ENCODE measurements at places on chromosomes 7 and 10. TPM values are rescaled to one million over a fixed set of nuclear protein-coding genes. Genes with fewer than 3 reads are reported as not detected.

Gene FEZF1
- not detected for total RNA-seq

Gene TMEM184A
- not detected for total RNA-seq

Gene NEURL1
- total RNA-seq = 1.1 TPM

Gene GIMAP8
- 8.0 TPM for total RNA-seq

Gene LRRN3
- total RNA-seq = 1.7 TPM

Gene LRIT1
- not detected for total RNA-seq

Gene NPC1L1
- 0.10 TPM for total RNA-seq

Gene H2BK1
- 3.8 TPM for total RNA-seq

Gene BMS1
- 10.9 TPM for total RNA-seq

Gene UMAD1
- 21.5 TPM for total RNA-seq

Gene VPS37D
- 0.64 TPM for total RNA-seq

Gene IQUB
- not detected for total RNA-seq

Gene AGAP5
- total RNA-seq = 9.8 TPM

DNA sequence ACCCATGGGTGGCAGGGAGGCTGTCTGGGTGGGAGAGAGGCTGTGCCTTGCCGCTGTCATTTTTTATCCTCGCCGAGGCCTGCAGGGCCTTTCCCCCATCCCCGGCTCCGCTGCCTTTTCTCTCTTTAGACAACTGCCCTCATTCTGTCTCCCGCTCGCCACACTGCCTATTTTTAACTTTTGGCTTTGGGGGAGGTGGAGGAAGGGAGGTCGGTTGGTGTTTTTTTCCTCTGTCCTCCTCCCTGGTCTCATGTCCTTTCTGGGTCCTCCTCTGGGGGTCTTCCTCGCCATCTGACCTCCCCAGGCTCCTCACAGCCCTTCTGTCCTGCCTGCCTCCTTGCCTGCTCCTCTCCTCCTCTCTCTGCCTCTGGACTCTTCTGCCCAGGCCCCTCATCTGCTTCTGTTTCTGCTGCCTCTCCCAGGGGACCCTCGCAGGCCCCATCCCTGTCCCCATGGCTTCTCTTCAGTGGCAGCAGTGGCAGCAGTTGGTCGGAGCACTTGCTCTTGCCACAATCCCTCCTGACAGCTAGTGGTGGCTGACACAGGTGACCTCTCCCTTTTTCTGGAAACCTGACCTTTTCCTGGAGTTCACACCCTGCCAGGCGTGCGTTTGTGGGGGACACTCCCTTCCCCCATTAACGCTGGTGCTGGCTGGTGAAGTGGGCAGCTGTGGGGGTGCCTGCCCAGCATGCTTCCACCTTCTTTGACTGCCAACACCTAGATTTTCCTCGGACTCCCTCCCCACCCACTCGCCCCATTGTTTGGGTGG lies 19.5 kb upstream of the PCBD1 start:
- no peak for DNase-seq
- H3K27ac ChIP-seq = no peak overlapping the region
- H3K4me3 ChIP-seq = no peak overlapping the region
- H3K4me1 ChIP-seq = no peaks in the 10 kb centered on the region

GRCh38 chr7:148700661-148701064 lies 2.0 kb downstream of the CUL1 start:
- H3K27me3 ChIP-seq = no peaks in the 10 kb centered on the region
- no peaks in the 10 kb centered on the region for H3K36me3 ChIP-seq
- peaks cover 42% of the 10 kb centered on the region for H3K4me1 ChIP-seq
- peak overlapping the region; percentile 94 for H3K4me3 ChIP-seq
- DNase-seq = peak; percentile 27

GRCh38 chr7:157841773-157842370 lies 505.1 kb downstream of the DNAJB6 start:
- H3K27ac ChIP-seq = no peak overlapping the region
- DNase-seq = no peak
- H3K36me3 ChIP-seq = no peaks in the 10 kb centered on the region
- H3K4me1 ChIP-seq = no peaks in the 10 kb centered on the region
- no peak overlapping the region for H3K4me3 ChIP-seq

DNA sequence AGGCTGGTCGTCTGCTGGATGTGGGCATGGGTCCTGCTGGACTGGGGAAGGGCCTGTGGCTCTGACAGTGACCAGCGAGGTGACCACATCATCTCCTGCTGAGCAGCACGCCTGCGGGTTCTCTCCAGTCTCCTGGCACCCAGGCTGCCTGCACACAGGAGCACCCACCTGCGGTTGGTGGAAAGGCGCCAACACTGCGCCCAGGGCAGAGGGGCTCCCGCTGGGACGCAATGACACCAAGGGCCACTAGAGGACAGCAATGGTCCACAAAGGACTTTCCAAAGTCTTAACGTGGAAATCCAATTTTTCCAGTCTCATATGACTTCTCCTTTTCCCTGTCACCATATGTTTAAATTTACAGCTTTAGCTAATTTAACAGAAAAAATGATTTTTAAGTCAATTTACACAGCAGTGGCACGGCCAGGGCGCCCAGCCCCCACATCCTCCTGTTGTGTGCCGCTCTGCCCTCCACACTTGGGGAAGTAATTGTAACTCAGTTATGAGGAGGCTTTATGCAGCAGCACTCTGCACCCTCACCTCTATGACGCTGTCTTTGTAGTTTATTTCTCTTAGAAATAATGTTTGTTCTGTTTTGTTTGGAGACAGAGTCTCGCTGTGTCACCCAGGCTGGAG lies 38.1 kb downstream of the CFAP46 start:
- no peaks in the 10 kb centered on the region for H3K4me1 ChIP-seq
- H3K4me3 ChIP-seq = no peak overlapping the region
- no peaks in the 10 kb centered on the region for H3K36me3 ChIP-seq

GRCh38 chr7:38977685-38978084 lies at the start of gene POU6F2:
TSS of gene POU6F2 (plus strand) at chr7:38977909. CDS start at chr7:38977954, 45 bp downstream.
- no peak within 1 kb of the TSS for H3K27ac ChIP-seq
- peaks cover 9% of the 10 kb centered on the region for H3K27me3 ChIP-seq
- H3K4me1 ChIP-seq = no peaks in the 10 kb centered on the region
- DNase-seq = no peak
- H3K4me3 ChIP-seq = no peak within 1 kb of the TSS

- DNase-seq = no peak
- no peaks in the 10 kb centered on the region for H3K36me3 ChIP-seq
- no peak overlapping the region for H3K27ac ChIP-seq
- no peak overlapping the region for H3K4me3 ChIP-seq
Observed at GRCh38 chr7:55140221-55140940, 121.6 kb downstream of the EGFR start.

- no peak overlapping the region for H3K4me3 ChIP-seq
- H3K4me1 ChIP-seq = no peaks in the 10 kb centered on the region
- no peak overlapping the region for H3K27ac ChIP-seq
Observed at GRCh38 chr7:24718431-24718831, 38.8 kb downstream of the GSDME start.

DNA sequence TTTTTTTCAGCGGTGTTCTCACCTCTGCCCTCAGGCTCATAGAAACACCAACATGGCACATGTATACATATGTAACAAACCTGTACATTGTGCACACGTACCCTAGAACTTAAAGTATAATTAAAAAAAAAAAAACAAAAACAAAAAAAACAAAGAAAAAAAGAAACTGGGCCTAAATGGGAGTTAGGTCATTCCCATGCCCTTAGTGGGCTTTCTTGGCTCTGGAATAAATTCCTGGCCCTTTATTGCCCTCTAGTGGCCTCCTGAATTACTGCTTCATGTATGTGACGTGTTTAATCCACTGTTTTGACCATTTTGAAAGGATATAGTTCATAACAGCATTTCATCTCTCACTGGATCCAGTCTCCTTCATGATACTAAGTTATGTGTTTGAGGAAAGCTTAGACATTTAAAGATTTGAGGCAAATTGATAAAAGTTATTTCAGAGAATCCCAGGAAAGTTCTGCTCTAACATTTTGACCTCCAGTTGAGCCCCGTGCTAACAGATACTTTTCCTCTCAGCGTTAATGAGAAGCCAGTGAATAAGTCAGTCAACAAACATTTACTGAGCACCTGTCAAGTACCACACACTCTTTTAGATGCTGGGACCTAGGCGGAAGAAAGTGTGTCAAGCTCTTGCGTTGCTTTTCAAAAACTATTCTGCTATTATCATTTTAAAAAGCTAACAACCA lies 54.7 kb upstream of the SYPL1 start:
- no peaks in the 10 kb centered on the region for H3K36me3 ChIP-seq
- H3K27me3 ChIP-seq = peaks cover 3% of the 10 kb centered on the region
- H3K4me1 ChIP-seq = no peaks in the 10 kb centered on the region
- no peak overlapping the region for H3K4me3 ChIP-seq
- peak; percentile 59 for DNase-seq

GRCh38 chr10:2246747-2247146 lies 509.4 kb upstream of the ADARB2 start:
- no peak for DNase-seq
- H3K36me3 ChIP-seq = no peaks in the 10 kb centered on the region
- H3K27me3 ChIP-seq = no peaks in the 10 kb centered on the region
- H3K4me3 ChIP-seq = no peak overlapping the region
- no peaks in the 10 kb centered on the region for H3K4me1 ChIP-seq

DNA sequence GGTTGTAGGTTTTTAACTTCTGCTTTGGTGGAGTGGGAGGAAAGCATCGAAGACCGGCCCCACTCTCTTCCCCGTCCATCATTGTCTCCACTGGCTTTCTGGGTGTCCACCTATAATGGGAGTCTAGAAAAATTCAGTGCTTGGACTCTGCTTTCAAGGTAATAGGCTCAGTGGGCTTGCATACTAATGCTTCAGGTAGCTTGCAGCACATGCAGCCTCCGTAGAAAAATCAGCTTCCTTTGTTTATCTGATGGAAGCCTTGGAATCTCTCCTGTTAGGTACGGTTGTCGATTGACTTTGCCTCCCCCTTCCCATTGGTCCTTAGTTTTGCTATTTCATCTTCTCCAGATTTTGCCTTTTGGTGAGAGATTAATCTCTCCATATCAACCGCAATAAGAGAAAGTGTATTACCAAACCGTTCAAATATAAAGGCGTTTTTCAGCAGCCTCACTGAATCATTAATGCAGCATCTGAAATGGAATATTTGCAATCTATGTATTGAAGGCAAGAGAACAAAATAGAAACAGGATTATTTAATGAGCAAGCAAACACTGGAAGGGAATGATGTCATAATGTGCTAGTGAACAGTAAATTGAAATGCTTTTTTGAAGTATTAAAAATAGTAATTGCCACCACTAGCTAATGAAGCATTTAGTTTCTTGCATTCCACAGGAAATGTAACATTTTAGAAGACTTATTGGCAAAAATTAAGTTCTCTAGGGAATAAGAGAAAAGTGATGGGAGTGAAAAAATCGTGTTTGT lies 944 bp downstream of the AVL9 start:
- H3K27me3 ChIP-seq = no peaks in the 10 kb centered on the region
- H3K27ac ChIP-seq = peak overlapping the region; percentile 97
- H3K4me1 ChIP-seq = peaks cover 21% of the 10 kb centered on the region
- DNase-seq = no peak

DNA sequence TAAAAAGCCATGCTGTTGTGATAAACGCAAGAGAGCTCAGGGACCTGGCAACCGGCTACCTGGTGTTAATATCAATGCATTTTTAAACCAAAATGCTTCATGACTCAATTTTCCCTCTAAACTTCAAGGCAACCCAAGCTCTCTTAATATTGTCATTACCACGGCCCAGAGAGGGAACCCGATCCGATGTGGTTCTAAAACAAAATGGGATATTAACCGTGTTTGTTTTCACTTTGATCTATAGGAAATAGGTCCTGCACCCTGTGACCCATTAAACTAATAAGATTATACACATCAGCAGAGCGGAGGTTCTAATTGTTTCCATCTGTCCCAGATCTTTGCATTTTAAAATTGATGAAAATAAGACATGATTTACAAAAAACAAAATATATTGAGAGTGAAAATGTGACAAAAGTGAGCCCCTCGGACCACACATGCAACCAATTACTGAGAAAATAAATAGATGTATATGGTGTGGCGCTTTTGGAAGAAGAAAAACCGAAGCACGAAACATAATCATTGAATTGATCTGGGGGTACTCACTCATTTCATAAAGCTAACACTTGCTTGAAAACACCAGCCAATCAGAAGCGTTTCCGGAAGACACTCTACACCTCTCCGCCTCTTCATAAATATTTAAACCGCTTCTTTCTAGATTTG lies 290.3 kb upstream of the NFE2L3 start:
- peaks cover 83% of the 10 kb centered on the region for H3K27me3 ChIP-seq
- peak overlapping the region; percentile 54 for H3K4me3 ChIP-seq
- H3K27ac ChIP-seq = no peak overlapping the region
- DNase-seq = no peak
- peaks cover 19% of the 10 kb centered on the region for H3K4me1 ChIP-seq
- no peaks in the 10 kb centered on the region for H3K36me3 ChIP-seq

DNA sequence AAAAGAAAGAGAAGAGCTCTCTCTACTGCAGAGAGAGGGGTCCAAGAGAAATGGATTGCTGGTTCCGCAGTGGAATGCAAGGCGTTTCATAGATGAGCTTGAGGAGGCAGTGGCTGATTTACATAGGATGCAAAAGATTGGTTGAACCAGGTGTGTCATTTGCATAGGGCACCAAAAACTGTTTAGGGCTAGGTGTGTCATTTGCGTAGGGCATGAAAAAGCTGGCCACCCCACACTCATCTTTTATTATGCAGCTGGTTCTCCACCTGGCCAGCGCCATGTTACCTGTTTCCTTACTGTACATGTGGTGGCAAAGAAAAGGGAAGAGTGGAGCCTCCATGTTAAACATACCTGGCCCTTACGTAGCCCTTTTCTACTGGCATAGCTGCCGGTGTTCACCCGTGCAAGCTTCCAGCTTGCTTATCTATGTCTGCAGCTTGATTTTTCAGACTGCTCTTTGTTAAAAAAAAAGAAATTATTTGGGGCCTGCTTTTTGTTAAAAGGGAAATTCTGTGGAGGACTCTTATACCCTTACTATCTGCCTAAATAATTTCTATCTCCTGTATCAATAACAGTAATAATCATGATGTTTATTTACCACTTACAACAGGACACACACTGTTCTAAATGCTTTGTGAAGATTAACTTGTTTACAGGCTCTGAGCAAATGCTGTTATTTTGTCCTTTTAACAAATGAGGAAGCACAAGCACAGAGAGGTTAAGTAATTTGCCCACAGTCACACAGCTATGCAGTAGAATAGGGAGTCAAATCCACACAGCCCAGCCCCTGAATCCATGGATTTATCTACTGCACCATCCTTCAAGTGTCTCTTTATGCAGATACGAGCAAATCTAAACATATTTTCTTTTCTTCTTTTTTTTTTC lies 33.3 kb downstream of the CASP7 start:
- H3K27me3 ChIP-seq = no peaks in the 10 kb centered on the region
- DNase-seq = no peak

GRCh38 chr7:116588225-116588624 lies 63.4 kb downstream of the CAV1 start:
- no peak for DNase-seq
- no peaks in the 10 kb centered on the region for H3K4me1 ChIP-seq
- H3K27me3 ChIP-seq = peaks cover 15% of the 10 kb centered on the region
- H3K27ac ChIP-seq = no peak overlapping the region
- no peaks in the 10 kb centered on the region for H3K36me3 ChIP-seq

DNA sequence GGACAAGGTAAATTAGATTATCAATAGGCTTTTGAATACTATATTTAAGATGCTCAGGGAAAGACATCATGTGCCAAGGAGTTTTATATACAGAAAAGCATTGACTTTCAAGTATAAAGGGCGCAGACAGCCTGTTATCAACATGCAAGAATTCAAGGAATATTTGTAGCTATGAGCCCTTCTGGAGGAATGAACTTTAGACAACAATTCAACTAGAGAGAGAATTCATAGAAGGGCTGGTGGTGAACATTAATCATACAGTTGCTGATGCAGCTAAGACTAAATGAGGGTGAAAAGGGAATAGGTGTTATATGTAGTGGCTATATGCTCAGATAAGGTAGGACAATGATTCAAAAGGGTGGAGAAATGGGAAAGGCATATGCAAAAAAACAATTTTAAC lies 41.2 kb downstream of the AOAH start:
- H3K4me1 ChIP-seq = peaks cover 7% of the 10 kb centered on the region
- no peak overlapping the region for H3K4me3 ChIP-seq
- no peaks in the 10 kb centered on the region for H3K27me3 ChIP-seq
- no peaks in the 10 kb centered on the region for H3K36me3 ChIP-seq

Measured in CD4-positive, CD25-positive, alpha-beta regulatory T cell (primary cell).